ENCODE measurements at places on chromosomes 7 and 10. TPM values are rescaled to one million over a fixed set of nuclear protein-coding genes. Genes with fewer than 3 reads are reported as not detected.

NEUROD6 gene
- not detected for total RNA-seq

STX1A gene
- total RNA-seq = 6.9 TPM

PRKG1 gene
- total RNA-seq = 0.28 TPM

EIF5AL1 gene
- total RNA-seq = 0.23 TPM

CCL26 gene
- total RNA-seq = not detected

EMX2 gene
- not detected for total RNA-seq

IL6 gene
- 1.1 TPM for total RNA-seq

CTAGE4 gene
- 1.4 TPM for total RNA-seq

ODAD2 gene
- total RNA-seq = not detected
